A549 treated with DMSO at 1 μM for 4 hours (cell line): ENCODE measurements at places on chromosomes 11 and 22. TPM values are rescaled to one million over a fixed set of nuclear protein-coding genes. Genes with fewer than 3 reads are reported as not detected.

Gene ACO2
- 45.5 to 49.6 TPM (median 48.2 TPM) in 5 replicates for total RNA-seq

Gene SYVN1
- total RNA-seq, result 31.0 to 44.6 TPM (median 42.1 TPM) in 5 replicates

Gene FOLH1
- not detected in 5 replicates for total RNA-seq

Gene OVOL1
- 0.02 to 0.08 TPM (median 0.02 TPM) in 3 of 5 replicates, not detected in the others for total RNA-seq

Gene PNPLA5
- total RNA-seq, result 0.04 to 0.05 TPM in 2 of 5 replicates, not detected in the others

Gene FAM227A
- total RNA-seq, result 0.66 to 1.1 TPM (median 0.73 TPM) in 5 replicates

Gene DNAJC24
- 10.7 to 11.8 TPM (median 11.4 TPM) in 5 replicates for total RNA-seq

Gene PANX3
- not detected in 5 replicates for total RNA-seq

Gene KIRREL3
- 9.6 to 12.4 TPM (median 10.6 TPM) in 5 replicates for total RNA-seq

Gene PDE3B
- 2.2 to 3.2 TPM (median 2.5 TPM) in 5 replicates for total RNA-seq

Gene MPEG1
- not detected in 5 replicates for total RNA-seq

Gene TENM4
- 0.01 to 0.19 TPM (median 0.09 TPM) in 5 replicates for total RNA-seq

Gene APOL1
- total RNA-seq, result 8.0 to 8.8 TPM (median 8.5 TPM) in 5 replicates

Gene OR52W1
- not detected in 5 replicates for total RNA-seq

Gene UBQLN3
- not detected in 5 replicates for total RNA-seq

Gene MPPED2
- total RNA-seq, result not detected in 5 replicates

Gene HORMAD2
- not detected in 5 replicates for total RNA-seq

Gene RPS25
- 759 to 1,109 TPM (median 829 TPM) in 5 replicates for total RNA-seq

Gene INPP5J
- total RNA-seq, result 0.55 to 0.80 TPM (median 0.68 TPM) in 5 replicates

Gene YAP1
- total RNA-seq, result 44.2 to 62.3 TPM (median 57.9 TPM) in 5 replicates

Gene SPDYC
- total RNA-seq, result not detected in 5 replicates

Gene YDJC
- total RNA-seq, result 33.6 to 58.3 TPM (median 53.6 TPM) in 5 replicates

Gene SPTBN2
- 8.2 to 13.2 TPM (median 9.9 TPM) in 5 replicates for total RNA-seq

Gene NPAS4
- total RNA-seq, result not detected in 5 replicates

Gene OR52I1
- total RNA-seq, result not detected in 5 replicates
